Left ventricle myocardium inferior (tissue), 1 donor: ENCODE measurements at places on chromosomes 3 and 15. TPM values are rescaled to one million over a fixed set of nuclear protein-coding genes. Genes with fewer than 3 reads are reported as not detected.

DNA sequence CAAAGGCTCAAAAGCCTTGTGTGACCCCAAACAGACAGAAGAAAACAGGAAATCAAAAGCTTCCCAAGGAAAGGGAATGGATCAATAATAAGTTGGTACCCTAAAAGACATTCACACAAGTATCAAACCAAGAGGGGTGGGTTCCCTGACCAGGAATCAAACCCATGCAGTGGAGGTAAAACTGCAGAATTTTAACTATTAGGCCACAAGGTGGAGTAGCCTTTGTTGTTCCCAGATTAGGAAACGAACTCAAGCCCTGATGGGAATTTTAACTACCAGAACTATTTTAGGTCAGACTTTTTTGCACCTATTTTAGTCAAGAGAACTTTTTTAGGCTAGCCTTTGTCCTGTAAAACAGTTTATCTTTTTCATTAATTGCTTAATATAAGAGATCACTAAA, 31.4 kb downstream of the SETMAR start:
- H3K27me3 ChIP-seq = no peaks in the 10 kb centered on the region
- H3K27ac ChIP-seq = no peak overlapping the region
- H3K4me1 ChIP-seq = no peaks in the 10 kb centered on the region

TGM4 gene
- total RNA-seq = not detected

UBA7 gene
- 25.1 TPM for total RNA-seq

ISL2 gene
- not detected for total RNA-seq

MKRN2OS gene
- total RNA-seq = 1.8 TPM
